ENCODE measurements at places on chromosomes 1 and 21.

DNA sequence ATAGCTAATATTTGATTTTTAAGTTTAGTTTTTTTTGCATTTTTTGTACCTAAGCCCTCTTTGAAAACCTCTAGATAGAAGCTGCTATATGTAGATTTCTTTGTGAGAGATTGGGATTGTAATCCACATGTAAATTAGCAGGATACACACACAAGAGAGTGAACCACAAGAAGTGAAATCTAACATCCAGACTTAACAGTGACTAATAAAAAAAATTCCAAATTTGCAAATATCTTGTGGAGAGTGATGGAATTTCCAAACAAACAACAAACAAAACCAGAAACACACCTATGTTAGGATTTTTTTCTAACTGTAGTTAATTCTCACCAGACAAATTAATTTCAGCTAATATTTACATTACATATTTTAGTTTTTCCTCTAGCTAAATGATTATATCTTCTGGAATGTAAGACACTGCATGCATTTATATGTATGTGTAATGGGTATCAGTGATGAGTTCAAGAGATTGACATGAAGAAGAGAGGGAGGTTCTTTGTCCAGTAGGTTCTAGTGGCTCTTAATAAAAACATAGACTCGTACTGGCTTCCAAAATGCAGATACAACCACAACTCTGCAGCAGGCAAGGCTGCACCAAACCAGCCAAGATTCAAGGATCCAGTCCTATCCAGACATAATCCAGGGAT lies 12.8 kb downstream of the CLDN17 start:
- DNase-seq = no peak

DNA sequence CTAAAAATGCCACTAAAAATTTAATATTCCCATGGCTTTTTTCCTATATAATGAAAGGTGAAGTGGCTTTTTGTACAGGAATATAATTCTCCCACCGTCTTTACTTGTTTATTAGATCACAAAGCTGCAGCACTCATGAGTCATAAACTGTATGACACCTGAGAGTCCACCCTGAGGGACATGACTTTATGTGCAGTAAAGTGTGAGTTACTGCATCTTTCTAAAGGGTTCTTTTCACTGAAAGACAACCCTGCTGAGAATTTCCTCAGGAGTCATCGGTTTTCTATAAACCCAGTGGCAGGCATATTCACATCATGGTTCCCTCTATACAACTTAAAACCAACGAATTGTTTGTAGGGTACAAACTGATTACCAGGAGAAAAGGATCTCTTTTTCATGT lies 77.4 kb downstream of the APP start:
- DNase-seq = no peak

DNA sequence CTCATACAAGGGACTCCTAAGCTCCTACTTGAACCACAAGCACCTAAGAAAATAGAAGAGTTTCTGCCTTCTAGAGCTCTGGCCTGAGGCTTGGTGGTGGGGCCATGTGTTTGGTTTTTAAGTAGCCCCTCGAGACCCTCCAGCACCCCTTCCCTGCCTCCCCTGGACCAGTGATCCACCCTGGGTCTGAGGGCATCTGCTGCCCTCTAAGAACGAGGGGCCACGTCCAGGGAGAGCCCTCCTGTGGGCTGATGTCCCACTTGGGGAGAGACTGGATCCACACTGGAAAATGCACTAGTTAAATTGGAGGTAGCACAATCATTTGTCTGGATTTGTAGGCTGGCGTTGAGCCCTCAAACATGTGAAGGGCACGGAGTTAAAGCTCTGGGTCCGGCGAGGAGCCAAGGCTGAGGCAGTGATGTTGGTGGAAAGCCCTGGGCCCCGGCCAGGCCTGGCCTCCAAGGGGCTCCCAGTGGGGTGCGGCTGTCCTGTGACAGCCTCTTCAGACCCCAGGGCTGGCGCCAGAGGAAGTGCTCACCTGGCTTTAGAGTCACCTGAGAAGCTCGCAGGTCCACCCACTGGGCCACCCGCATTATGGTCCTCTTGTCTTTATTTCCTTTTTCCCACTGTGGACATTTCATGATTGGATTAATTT lies 65.2 kb downstream of the SLC37A1 start:
- DNase-seq = no peak

GRCh38 chr1:14238472-14239307 lies 359.8 kb upstream of the KAZN start:
- DNase-seq = no peak

DNA sequence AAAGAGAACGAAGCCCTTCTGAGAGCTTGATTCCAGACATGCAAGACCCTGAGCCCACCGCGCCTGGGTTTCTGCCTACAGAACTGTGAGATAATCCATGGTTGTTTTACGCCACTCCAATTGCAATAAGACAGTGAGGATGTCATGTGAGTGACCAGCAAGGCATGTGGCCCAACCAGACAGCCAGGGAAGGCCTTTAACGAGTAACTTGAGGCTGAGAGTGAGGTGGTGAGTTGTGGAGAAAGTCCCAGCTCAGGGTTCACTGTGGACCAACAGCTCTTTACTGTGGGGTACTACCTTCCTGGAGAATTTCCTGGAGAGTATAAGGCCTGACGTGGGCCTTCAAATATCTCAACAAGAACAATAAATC lies 153.9 kb downstream of the ETS2 start:
- DNase-seq = no peak

- DNase-seq = no peak
Observed at GRCh38 chr21:46113497-46114176, 15.7 kb downstream of the COL6A2 start.

- DNase-seq = no peak
Observed at GRCh38 chr1:173411835-173412742, 65.0 kb upstream of the PRDX6 start.

DNA sequence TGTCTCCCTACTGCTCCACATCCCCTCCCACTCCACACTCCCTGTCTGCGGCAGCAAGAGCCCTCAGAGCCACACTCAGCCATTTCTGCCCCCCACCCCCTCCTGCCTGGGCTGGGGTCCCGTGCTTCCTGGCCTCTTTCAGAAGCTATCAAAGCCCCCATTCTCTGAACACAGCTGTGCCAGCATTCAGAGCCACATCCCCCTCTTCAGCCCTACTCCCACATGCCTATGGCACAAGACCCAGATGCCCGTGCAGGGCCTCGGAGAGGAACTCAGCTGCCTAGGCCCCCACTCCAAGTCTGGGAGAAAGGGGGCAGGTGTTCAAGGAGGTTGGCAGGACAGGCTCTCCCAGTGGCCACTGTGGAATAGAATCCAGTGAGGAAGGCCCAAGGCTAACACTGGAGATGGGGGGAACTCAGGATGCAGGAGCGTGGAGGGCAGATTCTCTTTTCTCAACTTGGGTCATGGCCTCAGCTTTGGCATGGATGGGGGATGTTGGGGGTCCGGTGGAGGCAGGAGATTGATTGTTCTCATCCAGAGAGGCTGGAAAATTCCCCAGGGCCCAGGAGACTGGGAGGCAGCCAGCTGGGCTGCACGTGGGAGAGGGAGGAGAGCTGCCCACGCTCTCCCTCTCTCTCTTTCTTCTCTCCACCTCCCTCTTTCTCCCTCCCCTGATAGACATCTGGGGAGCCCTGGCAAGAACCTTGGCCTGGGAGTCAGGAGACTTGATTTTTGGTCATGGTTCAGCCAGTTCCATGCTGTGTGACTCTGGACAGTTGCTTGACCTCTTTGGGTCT lies 3.5 kb upstream of the BCAN start:
- no peak for DNase-seq

DNA sequence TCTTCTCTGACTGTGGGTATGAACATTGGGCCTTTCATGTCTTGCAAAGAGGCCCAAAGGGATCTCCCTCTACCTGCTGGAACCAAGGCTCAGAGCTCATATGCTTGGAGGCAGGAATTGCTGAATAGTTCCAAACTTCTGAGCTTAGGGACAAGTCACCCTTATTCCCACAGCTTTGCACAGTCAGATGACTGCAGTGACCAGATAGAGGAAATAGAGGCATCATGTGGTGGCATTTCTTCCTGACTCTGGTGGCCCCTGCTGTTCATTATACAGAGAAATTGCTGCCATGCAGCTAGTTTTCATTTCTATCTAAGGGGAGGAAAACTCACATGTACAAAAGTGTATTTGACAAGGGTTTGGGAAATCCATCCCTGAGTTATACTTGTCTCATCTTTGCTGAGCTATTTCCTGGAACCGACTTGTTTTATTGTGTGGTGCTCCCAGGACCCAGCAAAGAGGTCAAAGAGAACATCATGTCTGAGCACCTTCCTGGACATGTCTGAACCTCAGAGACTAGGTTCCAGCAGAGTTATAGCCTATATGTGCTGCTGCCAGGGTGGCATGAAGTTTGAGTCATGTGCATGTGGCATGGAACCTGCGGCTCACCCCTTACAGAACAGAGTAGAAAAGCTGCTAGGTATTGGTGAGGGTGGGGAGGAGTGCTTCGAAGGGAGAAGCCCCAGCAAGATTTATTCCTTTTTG lies 131.2 kb downstream of the PIK3R3 start:
- no peak for DNase-seq

GRCh38 chr1:117178756-117179155 lies 32.0 kb downstream of the VTCN1 start:
- no peak for DNase-seq

DNA sequence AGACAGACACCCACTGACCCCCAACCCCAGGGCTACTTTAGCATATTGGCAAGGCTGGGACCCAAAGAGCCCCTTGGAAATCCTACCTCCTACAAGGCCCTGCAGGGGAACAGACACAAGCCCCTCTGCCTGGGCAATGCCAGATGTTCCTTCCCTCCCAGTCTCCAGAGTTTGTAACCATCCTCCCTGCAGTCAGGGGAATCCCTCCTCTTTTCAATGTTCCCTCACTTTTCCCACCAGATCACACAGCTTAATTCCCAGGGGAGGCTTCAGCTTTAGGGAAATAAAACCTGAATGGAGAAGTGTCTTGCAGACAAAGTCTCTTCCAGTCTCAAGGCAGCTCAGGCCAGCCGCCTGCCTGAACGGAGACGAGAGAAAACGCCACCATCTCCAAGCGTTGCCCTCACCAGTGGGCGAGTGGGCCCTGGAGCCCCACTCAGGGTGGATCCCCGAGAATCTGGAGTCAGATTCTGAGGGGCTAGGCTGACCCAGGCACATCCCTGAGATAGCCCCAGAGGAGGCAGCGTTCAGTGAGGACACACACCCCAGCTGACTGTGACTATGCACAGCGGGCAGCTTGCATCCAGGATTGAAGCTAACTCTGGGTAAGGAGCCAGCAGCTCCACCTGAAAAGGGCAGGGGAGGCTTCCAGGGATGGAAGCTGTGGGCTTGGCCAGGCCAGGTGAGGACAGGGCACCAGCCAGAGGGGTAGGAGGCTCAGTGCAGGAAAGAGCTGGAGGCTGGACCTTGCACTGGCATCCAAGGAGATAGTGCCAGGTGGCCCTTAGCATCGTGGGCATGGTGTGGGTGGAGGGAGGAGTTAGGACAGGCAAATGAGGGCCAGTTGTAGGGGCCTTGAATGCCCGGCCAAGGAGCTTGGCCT lies 44.0 kb upstream of the ZC3H12A start:
- no peak for DNase-seq

GRCh38 chr21:31014891-31015290 lies 23.4 kb downstream of the KRTAP19-8 start:
- DNase-seq = no peak

GRCh38 chr1:203858055-203858454 lies 3.3 kb upstream of the SNRPE start:
- DNase-seq = no peak

DNA sequence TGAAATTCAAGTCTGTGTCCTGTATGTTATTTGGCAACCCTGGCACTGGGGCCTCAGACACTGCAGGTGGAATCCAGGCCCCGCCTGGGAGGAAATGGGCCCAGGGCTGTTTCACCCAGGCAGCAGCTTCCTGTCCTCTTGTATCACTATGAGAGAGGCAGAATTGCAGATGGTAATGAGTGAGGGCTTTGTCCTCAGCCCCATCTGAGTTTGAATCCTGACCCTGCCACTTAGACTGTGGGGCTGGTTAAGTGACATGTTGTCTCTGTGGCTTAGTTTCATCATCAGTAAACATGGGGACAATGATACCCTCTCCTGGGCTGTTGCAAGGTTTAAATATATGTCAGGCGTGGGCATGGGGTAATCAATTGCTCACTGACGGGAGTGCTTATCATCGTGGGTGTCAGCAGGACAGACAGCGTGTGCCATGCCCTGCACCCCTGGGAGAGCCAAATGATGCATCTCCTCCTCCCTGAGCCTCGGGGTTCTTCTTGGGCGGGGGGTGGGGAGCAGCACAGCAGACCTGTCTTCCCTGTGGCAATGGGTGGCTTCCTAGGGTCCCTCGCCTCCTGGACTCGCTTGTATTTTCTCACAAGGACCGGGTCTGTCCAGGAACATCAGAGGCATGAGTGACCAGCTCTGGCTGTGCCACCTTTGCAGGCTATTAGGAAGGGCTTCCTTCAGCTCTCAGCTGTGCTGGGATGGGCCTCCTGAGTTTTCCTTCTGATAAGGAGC lies 42.1 kb downstream of the ARHGEF10L start:
- DNase-seq = no peak

- DNase-seq = no peak
Observed at GRCh38 chr1:183562701-183563100, 27.6 kb downstream of the NCF2 start.

DNA sequence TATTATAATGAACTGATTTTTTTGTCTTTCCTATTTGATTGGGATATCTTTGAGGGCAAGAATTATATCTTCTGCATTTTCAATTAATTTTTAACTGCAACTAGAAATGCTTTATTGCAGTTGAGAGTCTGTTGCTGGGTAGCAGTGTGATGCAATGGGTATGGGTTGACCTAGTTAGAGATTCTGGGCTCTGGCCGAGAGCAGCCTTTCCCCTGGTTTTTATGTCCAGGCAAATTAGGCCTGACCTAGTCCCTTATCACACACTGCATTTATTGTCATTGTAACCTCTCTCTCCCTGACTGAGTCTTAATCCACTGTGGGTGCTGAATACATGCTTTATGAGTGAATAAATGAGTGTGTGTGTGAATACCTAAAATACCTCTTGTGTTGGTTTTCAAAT lies 206.4 kb upstream of the PTGFR start:
- DNase-seq = no peak

DNA sequence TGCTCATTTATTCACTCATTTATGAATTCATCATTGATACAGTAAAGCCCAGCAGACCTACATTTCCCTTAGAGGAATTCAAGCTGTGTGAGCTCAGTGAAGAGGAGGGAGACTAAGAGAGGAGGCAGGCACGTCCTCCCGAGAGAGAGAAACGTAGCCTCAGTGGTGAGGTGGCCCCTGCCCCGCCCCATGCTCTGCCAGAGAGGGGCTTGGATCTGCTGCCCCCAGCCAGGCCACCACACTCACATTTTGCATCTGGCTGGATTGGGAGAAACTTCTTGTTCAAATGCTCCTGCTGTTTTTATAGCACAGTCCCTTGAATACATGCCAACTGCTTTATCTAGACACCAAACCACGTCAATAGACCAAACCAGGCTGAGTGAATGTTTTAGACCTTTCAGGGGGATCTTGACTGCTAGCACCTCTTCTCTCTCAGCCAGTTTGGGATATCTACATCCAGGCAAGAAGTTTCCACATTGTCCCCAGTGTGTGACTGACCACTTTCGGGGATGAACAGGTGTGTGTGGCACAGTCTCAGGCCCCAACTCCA lies 67.7 kb upstream of the AJAP1 start:
- DNase-seq = no peak

GRCh38 chr1:185735701-185736064 lies 1.5 kb downstream of the HMCN1 start:
- no peak for DNase-seq

GRCh38 chr1:94247138-94248094 lies 10.0 kb upstream of the ARHGAP29 start:
- DNase-seq = no peak

- DNase-seq = no peak
Observed at GRCh38 chr21:35476621-35477395, 427.7 kb upstream of the RUNX1 start.
